Mesenteric fat pad (tissue), 1 donor: ENCODE measurements at places on chromosomes 7 and 10. TPM values are rescaled to one million over a fixed set of nuclear protein-coding genes. Genes with fewer than 3 reads are reported as not detected.

The CPA1 gene
- total RNA-seq: 4.0 TPM

The SDK1 gene
- 7.5 TPM for total RNA-seq

The NUTM2A gene
- total RNA-seq: 1.1 TPM

DNA sequence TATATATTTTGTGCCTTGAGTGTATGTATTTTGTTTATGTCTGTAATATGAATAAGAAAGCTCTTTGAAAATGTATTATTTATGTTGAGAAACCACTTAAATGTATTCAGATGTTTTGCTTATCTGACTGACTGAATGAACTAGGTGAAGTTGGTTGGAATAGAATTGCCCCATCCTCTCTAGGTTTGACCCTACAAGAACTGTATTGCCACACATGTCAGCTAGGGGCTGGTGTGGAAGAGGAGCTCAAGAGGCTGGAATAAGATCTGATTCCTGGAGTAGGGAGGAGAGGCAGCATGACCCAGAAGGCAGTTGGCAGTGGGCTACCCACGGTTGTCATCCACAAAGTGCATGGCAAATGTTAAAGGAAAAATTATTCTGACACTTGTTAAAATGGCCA, 9.1 kb downstream of the SSMEM1 start:
- DNase-seq: no peak

GRCh38 chr7:8296362-8296659, 34.3 kb upstream of the ICA1 start:
- DNase-seq: no peak

GRCh38 chr7:69095649-69096048, 502.6 kb upstream of the AUTS2 start:
- DNase-seq: no peak

DNA sequence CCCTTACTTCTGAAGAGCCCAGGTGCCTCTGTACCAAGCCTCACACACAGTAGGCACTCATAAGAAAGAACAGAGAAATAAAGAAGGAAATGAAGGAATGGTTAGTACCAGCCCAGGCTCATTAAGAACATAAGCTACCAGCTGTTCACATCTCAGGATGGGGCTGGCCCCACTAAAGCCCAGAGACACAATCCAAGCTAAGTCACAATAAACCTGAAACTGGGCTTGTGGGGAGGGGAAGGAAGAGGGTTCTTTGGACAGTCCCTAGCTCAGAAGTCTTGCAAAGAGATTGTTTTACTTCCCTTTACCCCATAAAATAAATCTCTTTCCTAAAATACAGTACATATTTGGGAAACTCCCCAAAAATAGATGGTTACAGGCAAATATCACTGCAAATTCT, 24.3 kb downstream of the FBXW4 start:
- no peak for DNase-seq

- DNase-seq: no peak
Observed at GRCh38 chr10:4279655-4280054, 494.6 kb upstream of the KLF6 start.

DNA sequence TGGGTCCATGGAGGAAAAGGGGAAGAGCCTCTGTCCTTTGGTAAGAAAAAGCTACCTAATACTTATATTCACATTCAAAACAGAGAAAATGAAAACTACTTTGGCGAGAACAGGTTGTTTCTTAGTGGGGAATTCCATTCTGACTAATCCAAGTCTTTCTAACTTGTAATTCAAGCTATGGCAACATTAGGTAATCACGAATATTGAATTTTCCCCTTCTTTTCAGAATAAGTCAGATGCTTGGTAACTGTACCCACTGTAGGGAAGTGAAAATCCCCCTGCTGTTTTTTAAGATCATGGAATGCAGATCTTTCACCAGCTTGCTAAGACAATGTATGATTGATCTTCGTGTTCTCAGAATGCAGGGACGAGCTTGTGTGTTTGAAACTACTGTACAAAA, 384.4 kb downstream of the TCERG1L start:
- DNase-seq: no peak

GRCh38 chr7:2018569-2019460, 213.9 kb downstream of the MAD1L1 start:
- DNase-seq: peak; percentile 89

DNA sequence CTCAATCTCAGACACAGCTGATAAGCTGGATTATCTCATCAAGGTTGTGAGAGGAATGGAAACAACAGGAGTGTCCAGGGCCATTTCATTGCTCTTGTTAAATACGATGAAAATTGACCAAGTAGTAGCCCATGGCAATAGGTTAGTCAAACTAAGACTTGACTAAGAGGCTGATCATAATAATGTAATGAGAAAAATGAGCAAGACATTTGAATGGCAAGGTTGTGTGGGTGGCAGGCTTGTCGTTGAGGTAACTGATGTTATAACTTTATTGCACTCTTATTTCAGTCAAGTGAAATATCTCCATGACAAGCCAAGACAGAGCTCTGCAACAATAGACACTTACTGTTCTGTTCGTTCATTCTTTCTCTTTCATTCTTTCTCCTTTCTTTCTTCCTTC, 532.0 kb downstream of the GATA3 start:
- DNase-seq: no peak

DNA sequence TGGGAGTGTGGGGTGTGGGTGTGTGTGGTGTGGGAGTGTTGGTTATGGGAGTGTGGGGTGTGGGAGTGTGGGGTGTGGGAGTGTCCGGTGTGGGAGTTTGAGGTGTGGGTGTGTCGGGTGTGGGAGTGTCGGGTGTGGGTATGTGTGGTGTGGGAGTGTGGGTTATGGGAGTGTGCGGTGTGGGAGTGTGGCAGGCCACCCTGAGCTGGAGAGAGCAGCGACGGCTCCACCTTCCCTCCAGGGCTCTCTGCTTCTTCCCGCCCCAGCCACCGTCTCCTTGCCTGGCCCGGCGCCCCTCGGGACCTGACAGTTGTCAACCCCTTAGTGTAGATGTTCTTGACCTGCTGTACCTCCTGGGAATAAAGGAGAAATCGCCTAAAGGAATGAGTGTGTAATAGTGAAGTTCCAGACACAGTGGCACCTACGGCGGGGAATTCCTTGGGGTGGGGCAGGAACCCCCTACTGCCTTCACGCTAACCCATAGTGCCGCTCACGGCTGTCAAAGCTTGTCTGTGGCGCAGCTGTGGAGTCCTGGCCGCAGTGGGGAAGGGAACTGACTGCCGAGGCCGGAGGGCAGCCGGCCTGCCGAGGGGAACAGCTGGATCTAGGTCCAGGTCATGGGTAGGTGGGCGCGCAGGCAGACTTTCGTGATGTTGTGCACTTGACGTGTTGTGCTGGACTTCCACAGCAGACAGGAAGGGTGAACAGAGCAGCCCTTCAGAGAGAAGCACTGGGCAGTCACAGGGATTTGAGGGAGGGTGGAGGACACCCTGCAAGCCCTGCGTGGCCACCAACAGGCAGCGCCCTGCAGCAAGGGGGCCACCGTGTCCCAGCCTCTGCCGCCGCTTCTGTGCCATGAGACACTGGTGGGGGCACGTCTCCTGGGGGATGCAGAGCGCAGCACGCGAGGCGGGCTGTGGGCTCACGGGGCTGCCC, 49.0 kb upstream of the EN2 start:
- DNase-seq: no peak
